ENCODE measurements at places on chromosomes 13 and 19.

DNA sequence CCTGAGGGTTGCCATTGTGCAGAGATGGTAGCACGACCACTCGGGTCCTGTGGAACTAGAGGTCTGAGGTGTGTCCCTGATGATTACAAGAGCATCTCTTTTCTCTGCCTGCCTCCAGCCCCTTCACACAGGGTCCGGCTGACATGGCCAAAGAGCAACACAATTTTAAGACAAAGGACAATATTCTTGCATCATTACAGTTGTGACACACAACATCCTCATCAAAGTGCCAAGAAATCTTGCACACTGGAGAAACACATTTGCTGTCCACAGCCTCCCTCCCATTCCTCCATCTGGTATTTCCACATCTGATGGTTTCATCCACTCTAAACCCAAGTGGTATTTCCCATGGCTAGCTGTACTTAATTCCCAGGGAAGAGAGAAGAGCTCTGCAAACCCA, 12.8 kb downstream of the COL4A1 start:
- no peak for DNase-seq

- no peak for DNase-seq
These were observed 245.6 kb downstream of the DACH1 start for GRCh38 chr13:71621174-71622124.

GRCh38 chr13:41313117-41313516, 2.0 kb downstream of the NAA16 start:
- no peak for DNase-seq

DNA sequence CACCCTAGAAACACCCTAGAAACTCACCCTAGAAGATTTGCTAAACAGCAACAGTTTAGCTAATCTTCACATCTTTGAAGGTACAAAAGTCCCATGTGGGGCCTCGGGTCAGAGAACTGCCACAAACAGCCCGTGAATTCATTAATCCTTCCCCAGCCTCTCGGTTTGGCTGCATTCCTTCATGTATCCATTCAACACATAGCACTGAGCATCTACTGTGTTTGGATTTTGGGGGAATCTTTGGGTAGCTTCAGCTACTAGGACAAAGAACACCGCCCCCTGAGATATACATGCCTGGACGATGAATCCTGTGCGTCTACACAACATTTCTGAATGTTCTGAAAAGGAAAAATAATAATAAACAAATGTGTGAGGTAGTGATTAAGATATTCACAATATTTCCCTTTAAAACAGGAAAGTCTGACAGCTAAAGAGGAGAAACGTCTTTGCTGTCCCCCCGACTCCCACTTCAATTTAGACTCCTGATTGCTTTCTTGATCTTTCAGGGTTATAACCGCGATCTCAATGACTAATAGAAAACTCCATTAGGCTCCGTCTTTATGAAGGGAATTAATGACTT, 63.5 kb downstream of the ALOX5AP start:
- no peak for DNase-seq

DNA sequence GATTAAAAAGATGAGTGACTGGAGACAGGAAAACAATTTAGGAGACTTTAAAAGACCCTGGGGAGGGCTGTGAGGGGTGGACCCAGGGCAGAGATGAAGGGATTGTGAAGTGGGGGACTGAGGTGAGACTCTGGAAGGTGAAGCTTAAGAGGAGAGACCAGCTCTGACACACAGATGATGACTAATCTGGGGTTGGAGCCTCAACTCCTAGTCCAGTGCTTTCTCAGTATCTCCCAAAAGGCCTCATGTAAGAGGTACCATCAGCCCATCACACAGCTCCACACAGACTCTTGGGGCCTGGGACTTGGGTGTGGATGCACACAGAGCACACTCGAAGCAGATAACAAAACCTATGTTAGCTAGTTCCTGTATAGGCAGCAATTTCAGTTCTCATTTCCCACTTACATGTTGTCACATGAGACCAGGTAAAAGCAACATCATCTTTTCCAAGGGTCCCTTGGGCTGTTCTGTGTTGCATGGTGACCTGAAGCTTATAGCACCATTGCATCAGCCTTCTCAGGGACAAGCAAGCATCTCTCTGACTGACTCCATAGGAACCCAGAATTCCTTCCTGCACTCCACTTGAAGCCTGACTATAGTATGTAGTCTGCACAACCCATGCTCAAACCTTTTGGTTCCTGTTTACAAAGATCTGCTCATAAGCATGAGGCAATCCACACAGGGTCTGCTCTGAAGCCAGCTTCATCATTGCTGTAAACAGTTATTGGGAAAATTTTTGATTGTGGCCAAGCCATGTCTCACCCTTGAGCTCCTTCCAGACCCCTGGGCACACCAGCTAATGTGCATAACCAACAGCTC, 88.6 kb upstream of the MYCBP2 start:
- no peak for DNase-seq

- no peak for DNase-seq
These were observed 12.4 kb upstream of the AKAP11 start for GRCh38 chr13:42259515-42259914.

GRCh38 chr13:30312904-30313303, 5.6 kb upstream of the KATNAL1 start:
- DNase-seq: no peak

DNA sequence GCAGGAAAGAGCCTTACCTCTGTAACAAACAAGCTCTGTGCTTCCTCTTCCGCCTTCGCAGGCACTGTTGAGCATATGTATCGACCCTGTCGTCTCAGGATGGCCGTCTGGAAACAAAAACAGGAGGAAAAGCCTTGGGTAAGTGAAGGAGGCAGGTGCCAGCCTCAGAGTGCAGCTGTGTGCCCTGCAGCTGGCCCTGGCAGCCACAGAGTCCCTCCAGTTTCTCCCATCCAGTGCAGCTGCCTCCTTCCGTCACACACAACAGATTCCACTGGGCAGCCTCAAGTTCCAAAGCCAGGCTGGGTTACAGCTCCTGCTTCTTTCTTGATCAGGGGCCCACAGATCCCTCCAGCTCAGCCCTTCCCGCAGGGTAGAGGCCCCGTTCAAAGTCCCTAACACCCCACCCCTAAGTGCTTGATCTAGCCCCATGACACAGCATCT, 47.7 kb downstream of the DOCK9 start:
- no peak for DNase-seq

GRCh38 chr19:36401475-36401874, 17.0 kb downstream of the ZFP82 start:
- no peak for DNase-seq

DNA sequence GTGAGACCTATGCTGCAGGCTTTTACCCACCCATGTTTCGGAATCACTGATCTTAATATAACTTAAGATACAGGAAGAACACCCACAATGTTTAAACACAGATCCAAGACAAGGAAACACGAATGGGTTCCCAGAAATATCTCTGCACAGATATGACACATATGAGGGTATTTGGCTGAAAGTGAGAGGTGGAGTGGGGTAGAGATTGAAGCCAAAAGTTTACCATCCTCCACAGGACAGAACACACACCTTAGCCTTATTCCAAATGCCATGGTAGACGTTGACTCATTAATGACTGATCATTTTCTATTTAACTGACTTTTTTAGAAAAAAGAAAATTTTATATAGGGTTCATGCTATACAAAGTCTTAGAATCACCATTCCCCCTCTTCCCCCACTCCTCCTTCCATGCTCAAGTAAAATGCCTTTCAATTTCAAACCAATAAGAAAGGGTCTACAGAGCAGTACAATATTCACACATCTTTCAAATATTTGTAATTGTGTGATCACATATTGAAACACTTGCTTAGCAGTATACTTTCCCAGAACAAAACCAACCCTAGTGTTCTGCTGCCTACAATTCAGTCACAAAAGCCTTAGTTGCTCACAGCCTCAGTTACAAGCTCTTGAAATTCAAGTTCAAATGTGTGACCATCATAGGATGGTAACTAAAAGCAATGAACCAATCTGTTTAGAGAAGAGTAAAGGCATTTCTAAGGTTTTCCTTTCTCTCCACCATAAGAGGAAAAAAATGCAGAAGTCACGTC, 11.8 kb upstream of the DOCK9 start:
- DNase-seq: no peak

DNA sequence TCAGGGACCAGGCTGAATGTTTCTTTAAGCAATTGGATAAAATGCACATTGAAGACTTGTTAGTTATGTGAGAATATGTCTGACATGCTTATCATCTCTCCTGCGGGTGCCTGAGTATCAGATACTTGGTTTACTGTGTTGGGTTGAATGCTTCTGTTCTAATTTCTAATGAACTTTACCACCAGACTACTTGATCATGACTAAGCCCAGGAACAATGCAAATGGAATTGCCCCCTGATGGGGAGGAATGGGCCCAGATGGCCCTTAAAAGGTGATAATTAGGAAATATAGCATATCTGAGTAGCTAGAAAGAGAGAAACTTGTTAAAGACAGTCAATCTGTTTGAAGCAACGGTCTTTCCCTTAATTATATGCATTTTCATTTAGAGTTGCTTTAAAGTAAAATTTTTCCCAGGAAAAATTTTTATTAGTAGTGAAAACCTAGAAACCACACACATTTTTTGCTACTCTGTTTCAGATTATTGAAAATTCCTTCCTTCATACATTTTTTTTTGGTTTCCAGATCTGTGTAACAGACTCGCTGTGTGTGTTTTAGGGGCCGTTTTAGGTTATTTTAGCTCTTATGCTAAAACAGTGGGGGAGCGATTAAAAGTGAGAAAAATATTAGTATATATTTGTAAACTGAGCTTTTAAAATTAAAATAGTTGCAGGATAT, 186.6 kb downstream of the TM9SF2 start:
- DNase-seq: no peak

GRCh38 chr19:55362990-55363716, at the start of gene GARIN5B:
GARIN5B (minus strand) TSS chr19:55363260; CDS start chr19:55363066, 194 bp downstream.
- no peak for DNase-seq

DNA sequence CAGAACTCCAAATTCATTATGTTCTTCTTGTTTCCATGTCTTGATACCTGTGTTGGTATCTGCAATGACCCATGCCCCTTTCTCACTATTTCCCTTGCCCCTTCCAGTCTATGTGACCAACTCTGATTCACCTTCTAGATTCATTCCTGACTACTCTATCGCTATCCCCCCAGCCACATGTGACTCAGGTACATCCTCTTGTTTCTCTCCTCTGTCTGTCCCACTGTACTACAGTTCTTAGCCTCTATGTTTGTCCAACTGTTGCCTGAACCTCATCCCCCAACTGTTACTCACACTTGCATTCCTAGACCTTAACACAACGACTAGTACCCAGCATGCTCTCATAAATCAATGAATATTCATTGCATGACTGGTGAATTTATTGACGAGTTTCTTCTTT, 10.0 kb upstream of the FLT3 start:
- no peak for DNase-seq

- no peak for DNase-seq
These were observed 13.6 kb downstream of the HIPK4 start for GRCh38 chr19:40376286-40376862.

DNA sequence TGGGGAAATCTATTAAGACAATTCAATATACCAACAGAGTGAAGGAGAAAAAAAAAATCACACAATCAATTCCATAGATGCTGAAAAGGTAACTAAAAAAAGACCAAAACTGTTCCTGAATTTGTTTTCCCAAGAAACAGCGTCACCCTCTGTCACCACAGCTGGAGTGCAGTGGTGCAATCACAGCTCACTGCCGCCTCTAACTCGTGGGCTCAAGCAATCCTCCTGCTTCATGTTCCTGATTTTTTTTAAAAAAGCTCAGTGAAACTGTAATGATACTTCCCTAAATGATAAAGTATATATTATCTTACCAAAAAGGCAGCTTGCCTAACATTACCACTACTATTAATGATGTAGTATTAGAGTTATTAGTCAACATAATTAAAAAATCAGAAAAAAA, 19.6 kb upstream of the ZFP14 start:
- DNase-seq: no peak

DNA sequence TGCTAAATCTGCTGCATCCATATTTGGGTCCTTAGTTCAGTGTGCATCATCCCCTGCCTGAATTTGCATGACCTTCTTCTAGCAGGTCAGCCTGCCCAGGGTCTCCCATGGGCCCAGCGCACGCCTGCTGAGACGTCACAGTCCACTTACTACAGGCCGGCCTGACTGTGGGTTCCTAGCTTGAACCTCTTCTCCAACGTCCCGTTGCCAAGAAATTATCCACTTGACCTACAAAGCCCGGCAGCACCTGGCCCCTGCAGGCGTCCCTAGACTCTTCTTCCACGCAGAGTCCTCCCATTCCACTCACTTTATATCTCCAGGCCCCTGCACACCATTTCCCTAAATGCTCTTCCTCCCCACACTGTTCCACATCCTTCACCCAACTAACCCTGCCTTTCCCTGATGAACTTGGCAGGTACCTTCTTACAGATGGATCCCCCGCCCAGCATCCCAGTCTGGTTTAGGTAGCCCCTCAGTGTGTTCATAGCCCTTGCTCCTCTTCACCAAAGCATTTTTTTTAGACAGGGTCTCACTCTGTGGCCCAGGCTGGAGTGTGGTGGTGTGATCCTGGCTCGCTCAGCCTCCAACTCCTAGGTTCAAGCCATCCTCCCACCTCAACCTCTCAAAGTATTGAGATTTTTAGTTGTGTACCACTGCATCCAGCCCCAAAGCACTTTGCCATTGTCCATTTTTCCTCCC, 155.0 kb upstream of the SOX1 start:
- DNase-seq: no peak

GRCh38 chr19:294341-294945, 3.2 kb upstream of the PLPP2 start:
- no peak for DNase-seq

DNA sequence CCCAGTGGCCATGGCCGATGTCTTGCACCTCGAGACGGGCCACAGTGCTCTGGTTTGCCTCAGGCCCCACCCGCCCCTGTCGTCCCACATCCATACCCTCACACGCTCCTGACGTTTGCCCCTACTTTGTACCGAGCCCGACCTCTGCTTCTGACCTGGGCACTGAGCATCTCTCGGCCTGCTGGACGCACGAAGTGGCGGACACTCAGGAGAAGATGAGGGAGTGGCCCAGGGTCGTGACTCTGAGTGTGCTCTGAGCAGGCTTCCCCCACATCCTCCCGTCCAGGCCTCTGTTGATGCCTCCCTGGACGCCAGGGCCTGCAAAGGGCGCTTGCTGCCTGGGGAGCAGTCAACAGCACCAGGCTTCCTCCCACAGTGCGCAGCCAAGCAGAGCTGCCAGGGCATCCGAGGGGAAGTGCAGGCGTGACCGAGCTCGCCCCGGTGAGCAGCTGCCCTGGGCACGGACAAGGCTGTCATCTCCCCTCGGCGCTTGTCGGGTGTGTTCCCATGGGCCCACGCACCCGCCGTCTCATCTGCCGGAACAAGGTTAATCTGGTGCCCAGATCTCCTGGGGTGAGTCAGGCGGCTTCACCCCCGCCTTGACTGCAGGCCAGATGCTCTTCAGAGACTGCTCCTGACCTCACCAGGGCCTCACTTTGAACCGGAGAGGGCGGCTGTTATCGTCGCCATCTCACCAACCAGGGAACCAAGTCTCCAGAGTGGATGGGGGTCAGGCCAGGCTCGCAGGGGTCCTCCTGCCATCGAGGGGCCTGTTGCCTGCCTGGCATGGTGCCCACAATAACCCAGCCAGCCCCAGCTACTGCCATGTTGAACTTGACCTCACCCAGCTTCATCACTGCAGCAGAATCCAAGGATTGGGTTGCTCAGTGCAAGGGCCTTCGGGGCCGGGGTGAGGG, 27.2 kb downstream of the COMP start:
- no peak for DNase-seq

Data from stimulated activated CD8-positive, alpha-beta memory T cell treated with anti-CD3 and anti-CD28 coated beads, Interleukin-4, amount 100 ng/mL, for 4 hours (primary cell).